ENCODE measurements at places on chromosomes 5 and 9.

- no peak for DNase-seq
Observed at GRCh38 chr5:125813221-125813974, 609.8 kb upstream of the GRAMD2B start.

GRCh38 chr5:13533833-13534232, 410.7 kb downstream of the DNAH5 start:
- no peak for DNase-seq

- no peak for DNase-seq
Observed at GRCh38 chr9:14868418-14868771, 41.8 kb downstream of the FREM1 start.

DNA sequence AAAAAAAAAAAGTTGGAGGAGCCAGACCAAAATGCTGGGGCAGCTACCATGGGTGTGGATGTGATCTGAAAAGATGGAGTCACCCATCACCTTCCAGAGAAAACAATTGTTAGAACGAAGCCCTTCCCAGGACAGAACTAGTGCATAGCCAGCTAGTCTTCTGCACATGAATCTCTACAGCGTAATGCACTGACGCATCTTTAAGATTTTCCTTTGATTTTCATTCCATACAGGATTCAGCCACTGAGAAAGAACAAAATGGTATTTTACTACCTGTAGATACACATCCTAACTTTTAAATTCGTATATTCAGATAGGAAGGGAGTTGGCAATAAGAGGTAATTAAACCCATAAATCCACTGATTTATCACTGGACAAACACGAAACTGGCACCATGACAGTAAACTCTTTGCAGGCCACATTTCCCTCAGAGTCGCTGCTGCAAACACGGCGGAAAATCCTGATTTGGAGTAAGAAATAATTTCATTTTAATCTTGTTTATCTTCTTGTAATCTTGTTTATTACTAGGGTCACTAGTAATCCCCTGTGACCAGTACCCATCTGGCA, 206.6 kb downstream of the SPOCK1 start:
- DNase-seq = no peak

- no peak for DNase-seq
Observed at GRCh38 chr5:149135536-149136201, 5.6 kb upstream of the ABLIM3 start.

DNA sequence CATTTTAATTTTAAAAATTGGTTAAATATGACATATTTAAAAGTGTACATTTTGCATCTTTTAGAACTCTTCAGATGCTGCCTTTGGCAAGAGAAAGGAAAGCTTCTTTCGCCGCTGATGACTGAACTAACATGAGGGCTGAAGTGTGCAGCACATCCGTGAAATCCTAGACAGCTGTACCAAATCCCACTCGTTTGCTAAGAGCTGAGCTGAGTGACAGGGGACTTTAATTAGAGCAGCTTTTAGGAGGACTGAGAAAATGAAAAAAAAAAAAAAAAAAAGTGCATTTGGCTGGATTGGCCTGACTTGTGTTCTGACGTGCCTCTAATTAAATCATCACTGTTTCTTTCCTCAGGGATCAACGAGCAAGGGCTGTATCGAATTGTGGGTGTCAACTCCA, 271.3 kb downstream of the ARHGAP26 start:
- DNase-seq = no peak

DNA sequence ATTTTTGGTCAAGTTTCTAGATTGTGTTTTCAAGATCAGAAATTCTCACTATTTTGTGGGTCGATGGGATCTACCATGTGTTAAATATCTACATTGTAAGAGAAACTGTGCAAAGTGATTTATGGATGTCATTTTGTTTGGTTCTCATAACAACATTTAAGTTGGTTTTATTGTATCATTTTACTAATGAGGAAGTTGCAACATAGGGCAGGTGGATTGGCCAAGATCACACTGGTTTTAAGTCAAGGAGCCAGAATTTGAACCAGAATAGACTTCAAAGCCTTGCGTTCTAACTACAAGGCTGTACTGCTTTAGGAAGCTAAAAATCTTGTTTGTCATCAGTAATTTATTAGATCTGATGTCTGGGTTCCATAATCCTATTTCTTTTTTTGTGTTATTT, 23.4 kb downstream of the SH3TC2 start:
- DNase-seq = no peak

GRCh38 chr5:71891856-71892255, 172.8 kb downstream of the CARTPT start:
- no peak for DNase-seq

DNA sequence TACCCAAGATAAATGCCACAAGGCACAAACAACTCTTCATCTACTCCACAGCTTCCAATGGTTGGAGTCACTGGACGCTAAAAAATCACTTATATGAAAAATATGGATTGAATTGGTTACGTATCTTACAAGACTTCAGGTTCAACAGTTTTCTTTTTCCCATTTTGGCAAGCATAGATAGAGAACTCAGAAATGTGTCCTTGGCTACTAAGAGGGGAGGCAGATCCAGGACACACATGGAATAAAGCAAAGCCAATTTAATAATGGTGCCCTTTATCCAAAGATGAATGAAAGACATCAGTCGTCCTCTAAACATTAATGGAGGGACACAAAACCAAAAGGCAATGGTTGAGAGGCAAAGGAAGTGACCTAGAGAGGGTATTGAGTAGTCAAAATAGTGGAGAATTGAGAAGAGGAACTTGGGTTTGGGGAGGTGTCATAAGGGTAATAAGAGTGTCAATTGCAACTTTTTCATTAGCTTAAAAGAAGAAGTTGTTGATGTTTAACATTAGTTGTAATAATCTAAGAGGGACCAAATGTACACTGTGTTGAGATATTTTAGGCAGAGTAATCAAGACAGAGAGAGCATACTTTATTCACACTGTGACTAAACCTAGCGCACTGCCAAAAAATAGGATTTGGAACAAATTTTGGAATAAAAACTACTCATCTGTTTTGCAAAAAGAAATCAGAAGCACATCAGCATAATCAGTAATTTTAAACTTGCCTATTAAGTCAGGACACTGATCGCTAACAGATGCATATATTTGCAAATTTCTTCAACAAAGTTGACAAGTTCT, 308.2 kb downstream of the ARL15 start:
- no peak for DNase-seq

DNA sequence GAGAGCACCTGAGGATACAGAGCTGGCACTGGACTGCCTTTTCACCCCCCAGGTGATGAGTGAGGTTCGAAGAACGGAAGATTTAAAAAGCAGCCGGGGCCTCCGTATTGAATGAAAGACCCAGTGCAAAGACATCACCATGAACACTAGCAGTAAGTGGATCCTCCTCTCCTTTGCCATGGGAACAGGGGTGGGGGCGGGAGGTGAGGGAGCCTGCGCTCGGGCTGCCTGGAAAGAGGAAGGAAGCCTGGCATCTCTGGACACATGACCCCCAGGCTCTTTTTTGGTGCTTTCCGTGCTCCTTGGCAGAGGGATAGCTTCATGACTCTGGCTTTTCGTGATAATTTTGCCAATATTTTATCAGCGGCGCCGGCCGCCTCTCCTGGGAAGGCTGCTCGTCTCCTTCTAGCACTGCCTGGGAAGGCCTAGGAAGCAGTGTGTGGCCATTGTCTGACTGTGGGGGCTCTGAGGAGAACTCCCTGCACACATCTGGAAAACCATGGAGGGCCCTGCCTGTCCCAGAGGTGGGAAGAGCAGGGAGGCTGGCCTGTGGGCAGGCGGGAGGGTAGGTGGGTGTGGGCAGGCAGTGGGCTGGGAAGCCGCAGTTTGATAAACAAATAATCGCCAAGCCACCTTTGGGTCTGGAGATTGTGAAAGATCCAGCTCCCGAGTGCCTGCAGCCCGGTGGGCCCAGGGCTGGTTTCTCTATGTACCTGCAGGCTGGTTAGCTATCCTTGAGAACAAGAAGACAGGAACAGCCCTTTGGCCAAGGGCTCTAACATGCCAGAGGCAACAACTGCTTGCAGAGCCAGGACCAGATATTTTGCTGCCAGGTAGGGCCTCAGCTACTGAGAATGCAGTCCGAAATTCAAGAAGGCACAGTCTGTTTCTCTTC, 911 bp downstream of the ABLIM3 start:
- no peak for DNase-seq

DNA sequence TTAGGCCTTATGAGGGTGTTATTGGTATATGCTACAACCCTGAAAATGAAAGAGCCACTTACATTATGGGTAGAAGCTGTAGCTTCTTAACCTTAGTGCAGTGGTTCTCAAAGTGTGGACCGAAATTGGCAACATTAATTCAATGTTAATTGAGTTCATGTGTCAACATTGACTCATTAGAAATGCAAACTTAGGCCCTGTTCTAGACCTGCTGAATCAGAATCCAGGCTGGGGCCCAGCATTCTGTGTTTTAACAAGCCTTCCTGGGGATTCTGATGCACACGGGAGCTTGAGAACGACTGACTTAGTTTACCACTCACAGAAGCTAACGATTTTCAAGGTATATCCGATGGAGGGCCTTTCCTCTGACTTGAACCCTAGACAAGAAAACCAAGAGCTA, 7.3 kb downstream of the VLDLR start:
- no peak for DNase-seq

DNA sequence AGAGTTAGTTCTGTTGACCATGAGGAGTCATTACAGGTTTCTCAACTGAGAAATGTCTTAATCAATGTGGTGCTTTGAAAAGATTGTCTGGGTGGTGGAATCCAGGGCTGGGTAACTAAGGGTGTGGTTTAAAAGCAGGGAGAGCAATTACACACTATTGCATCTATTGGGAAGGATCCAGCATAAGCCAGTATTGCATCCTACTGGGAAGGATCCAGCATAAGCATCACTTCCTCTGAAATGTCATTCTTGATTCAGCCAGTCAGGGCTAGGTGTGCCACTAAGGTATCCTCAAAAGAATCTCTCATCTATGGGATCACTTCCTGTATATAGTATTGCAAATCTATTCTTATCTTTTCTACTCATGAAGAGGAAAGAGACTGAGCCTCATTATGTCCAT, 38.6 kb downstream of the ELOVL7 start:
- no peak for DNase-seq

GRCh38 chr9:133580419-133580738, 28.8 kb downstream of the FAM163B start:
- DNase-seq = no peak

GRCh38 chr5:137609127-137609526, 110.0 kb upstream of the SPOCK1 start:
- DNase-seq = no peak

DNA sequence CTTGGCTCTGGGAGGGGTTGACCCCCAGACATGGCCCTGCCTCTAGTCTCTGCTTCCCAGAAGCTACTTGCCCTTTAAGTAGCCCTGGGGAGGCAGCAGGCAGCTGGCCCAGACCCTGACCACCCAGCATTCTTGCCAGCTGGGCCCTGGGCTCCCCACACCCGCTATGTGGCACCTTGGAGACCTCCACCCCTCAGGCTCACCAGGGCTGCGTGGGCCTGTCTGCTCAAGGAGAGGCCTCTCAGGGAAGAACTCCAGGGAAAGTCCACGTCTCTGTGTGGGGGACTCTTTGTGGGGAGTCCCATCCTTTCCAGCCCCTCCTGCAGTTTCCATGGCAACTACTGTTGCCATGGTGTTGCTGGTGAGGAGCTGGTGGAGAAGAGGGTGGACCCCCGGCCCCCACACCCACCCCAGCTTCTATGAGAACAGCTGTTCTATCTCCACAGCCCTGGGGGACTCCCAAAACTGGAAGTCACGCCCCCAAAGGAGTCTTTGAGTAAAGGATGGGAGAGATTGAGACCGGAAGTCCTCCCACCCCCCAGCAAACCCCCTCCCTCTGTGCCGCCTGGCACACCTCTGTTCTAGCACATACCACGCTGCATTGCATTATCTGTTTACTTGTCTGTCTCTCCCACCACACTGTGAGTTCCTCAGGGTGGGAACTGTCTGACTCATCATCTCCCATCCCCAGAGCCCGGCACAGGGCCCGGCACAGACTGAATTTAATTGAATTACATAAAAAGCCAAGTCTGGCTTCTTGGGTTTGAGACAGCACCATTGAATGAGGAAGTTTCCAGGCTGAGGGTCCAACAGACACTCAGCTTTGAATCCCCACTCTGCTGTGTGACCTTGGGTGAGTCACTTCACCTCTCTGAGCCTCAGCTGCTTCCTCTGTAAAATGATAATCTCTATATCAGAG, 12.6 kb downstream of the DNM1 start:
- DNase-seq = no peak

- DNase-seq = no peak
Observed at GRCh38 chr5:73030531-73030930, 74.7 kb downstream of the FCHO2 start.

DNA sequence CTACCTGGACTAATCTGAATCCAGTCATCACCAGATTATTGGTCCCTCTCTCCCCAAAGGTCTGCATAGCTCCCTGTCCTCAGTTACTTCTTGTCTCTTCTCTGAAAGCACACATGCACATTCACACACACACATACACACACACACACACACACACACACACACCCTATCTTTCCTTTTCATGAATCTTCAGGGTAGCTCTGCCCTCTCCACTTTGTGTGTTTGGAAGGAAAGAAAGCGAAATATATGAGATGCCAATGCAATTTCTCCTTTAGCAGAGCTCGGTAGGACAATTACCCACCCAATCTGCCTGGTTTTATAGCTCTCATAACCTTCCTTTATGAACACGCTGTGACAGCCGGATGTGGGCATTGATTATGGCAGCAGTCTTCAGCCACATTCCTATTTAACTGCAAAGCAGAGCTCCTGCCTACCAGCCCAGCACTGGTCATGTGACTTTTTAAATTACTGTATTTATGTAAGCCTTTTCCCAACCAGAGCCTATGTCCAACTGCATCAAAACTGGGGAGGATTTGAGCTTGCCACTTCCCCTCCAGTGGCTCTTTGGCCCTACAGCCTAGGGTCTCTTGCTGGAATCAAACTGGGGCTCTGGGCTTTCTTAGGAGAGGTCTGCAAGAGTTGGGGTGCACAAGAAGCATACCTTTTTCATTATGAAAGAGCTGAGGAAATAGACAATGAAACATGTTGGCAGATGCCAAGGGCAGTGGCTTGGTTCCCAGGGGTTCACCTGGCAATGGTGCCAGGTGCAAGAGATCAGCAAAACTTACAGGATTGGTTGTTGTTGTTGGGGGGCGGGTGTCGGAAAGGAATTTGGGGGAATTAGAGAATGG, 20.8 kb upstream of the MATR3 start:
- no peak for DNase-seq

DNA sequence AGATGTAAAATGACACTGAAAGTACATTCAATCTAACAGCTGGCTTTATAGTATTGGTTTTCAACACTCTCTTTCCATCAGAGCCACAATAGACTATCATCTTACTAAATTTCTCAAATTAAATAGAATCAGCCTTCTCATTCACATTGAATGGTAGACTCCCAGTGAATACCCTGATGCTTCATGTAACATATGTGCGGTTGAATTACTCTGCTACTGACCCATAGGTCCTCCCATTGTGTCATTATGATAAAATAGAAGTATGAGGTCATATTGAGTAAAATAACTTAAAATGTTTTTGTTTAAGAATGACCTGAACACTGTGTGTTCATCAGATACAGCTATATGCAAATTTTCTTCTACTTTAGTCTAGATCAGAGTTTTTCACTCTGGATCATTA, 75.9 kb upstream of the ADAMTSL1 start:
- DNase-seq = no peak

DNA sequence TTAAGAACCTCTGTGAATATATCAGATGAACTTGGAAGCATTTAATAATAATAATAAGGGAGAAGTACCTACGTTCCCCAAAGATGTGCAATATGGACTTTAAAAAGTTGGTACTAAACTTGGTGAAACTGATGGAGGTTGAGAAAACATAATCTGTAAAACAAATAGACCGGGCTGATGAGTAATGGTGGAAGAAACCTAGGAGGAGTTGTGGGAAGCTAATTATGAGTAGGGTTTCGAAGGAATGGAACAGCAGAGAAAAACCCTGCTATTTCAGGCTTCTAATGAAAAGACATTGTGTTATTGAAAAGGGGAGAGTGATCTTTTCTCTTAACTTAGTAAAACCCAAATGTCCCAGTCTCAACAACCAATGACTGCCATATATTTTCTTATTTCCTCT, 229.3 kb downstream of the PCSK1 start:
- DNase-seq = no peak
